ENCODE measurements at places on chromosomes 3 and 15.

DNA sequence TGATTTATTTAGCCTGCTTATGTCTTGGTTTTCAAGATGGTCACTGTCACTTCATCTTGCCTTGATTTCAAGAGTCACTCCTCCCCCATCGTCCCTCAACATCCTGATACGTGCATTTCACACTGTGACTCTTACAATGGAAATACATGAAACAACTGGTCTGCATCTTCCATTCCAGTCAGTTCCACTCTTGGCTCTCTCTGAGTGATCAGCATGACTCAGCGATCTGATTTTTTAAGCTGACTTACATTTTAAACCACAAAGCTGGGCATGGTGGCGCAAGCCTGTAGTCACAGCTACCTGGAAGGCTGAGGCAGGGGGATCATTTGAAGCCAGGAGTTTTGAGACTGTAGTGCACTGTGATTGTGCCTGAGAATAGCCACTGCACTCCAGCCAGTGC lies 271.2 kb upstream of the ROPN1 start:
- no peak for DNase-seq

DNA sequence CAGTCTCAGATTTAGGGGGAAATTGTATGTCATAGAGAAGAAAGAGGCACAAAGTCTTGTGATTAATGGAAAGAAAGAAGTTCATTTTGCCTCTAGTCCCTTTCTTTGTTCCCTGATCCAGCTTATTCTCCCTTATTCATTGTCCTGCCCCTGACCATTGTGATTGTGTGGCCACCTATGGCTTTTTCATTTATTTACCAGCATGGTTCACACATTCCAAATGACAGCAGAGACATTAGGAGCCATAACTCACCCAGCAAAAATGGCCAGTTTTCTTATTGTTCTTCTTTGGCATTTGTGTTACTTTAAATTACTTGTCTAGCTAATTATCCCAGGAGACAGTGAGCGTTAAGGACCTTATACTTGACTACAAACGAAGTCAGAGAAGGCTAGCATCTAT lies 36.3 kb upstream of the SGO1 start:
- DNase-seq = no peak

GRCh38 chr3:190902292-190902691 lies 39.8 kb upstream of the GMNC start:
- no peak for DNase-seq

GRCh38 chr3:153165261-153165681 lies 3.2 kb downstream of the RAP2B start:
- DNase-seq = no peak

DNA sequence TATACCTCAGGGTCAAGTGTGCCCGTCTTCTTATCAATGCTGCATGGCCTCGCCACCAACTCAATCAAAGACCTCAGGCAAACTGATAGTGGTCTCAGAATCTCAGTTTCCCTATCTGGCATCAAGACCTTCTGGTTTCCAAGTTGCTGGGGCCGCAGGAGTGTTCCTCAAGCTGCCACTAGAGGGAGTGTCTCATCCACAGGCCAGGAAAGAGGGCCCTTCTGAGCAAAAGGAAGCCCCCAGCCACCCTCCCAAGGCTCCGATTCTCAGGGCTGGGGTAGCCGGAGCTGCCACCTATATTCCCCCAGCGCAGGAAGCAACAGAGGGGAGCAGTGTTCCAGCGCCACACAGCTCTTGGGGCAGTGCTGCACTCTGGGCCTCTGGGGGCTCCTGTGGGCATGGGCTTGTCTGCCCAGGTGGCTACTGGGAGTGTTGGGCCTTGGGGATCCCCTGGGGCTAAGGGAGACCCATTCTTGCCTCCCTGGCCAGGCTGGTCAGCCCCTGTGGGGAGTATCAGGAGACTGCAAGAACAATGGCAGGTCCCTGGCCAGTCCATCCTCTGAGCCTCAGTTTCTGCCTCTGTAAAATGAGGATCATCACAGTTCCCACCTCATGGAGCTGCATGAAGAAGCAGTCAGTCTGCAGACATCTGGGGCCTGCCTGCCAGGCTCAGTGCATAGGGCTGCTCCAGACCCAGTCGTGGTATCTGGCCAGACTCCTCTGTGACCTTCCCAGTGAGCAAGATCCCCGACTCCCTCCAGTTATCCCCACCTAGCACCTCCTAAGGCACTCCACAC lies 23.4 kb upstream of the SEC13 start:
- DNase-seq = no peak
